ENCODE measurements at places on chromosomes 5 and 9.

DNA sequence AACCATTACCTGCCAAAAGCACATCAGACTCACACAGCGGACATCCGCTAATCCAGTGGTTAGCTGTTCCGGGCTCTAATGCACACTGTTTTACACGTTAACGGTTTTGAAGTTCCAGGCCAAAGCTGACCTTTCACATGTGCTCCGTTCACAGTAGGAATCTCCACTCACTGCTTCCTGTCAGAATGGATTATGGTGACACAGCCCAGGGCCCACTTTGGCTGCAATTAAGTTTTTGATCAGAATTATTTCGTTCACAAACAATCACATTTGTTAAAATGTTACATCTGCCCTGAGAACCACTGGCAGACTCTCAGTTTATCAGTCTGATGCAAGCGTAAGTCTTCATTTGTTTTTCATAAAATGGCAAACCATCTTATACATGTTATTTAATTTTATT lies 30.2 kb upstream of the CATSPER3 start:
- peak; percentile 83 for ATAC-seq

DNA sequence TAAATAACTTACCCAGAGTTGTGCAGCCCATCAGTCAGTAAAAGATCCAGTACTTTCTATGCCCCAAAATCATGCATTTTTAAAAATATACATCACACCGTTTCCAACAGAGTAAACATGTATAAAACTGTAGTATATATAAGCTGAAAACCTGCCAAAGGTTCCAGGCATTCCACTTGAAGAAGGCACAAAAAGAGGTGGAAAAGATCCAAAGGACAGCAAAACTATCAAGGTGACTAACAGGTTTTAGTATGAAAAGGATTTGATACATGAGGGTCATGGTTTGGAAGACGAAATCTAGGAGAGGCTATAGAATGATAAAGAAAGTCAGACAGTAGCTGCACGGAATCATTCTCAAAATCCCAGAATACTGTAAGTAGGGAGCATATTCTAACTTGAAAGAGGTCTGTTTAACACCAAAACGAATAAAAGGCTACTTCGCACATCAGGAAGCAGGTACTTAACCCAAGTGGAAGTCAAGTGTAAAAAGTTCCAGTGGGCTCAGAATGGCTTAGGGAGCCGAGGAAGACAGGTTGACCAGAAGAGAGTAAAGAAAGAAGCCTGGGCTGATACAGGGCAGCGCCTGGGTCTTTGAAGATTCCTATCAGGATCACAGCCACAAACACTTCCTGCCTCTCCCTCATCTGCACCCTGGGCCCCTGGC lies 207.2 kb downstream of the ADAMTS12 start:
- ATAC-seq: no peak

GRCh38 chr9:105541838-105542237 lies 16.1 kb upstream of the FKTN start:
- no peak for ATAC-seq

GRCh38 chr5:95993266-95993665 lies 31.6 kb upstream of the ELL2 start:
- ATAC-seq: no peak

GRCh38 chr9:116271991-116272390 lies 118.4 kb downstream of the PAPPA start:
- no peak for ATAC-seq

- ATAC-seq: no peak
Measured at GRCh38 chr9:125754096-125754495, 6.9 kb downstream of the PBX3 start.

DNA sequence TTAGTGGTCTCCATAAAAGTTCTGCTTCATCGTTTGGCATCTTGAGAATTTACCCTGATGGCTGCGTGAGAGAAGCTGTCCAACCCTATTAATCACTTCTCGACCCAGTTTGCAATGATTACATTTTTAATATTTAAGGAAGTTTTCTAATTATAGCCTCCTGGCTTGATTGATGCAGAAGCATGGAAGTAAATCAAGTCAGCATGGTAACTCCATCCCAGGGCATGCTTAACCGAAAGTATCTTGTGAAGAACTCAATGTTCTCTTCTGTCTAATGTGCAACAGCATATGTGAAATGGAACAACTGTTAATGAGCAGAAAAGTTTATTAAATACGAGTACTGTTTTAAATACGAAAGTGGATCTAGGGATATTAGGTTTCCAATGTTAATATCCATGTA lies 278.9 kb upstream of the CD180 start:
- no peak for ATAC-seq

GRCh38 chr5:142324136-142324870 lies 518 bp downstream of the SPRY4 start:
- ATAC-seq: peak; percentile 28

DNA sequence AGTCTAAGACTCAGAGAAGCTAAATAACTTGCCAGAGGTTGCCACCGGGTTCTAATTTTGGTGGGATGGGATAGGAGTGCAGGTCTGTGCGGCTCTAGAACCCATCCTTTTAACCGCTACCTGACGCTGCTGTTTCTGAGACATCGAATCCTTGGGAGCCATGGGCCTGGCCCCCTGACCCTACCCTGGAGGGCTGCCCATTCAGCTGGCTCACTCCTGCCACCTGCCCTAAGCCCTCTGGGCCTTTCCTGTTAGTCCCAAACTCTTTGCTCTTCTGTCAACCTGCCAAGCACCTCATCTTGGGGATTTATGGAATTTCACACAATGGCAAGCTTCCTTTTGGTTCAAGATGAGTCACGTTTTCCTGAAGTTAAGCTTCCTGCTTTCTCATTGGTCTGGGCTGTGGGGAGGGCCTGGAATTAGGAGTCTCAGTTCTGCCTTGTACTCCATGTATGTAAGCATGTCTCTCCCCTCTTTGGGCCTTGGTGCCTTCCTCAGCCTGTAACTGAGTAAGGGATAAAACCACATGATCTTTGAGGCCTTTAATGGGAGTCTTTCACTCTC lies 26.6 kb downstream of the ENHO start:
- ATAC-seq: no peak

- ATAC-seq: no peak
Measured at GRCh38 chr5:177968661-177969211, 27.3 kb downstream of the PROP1 start.

DNA sequence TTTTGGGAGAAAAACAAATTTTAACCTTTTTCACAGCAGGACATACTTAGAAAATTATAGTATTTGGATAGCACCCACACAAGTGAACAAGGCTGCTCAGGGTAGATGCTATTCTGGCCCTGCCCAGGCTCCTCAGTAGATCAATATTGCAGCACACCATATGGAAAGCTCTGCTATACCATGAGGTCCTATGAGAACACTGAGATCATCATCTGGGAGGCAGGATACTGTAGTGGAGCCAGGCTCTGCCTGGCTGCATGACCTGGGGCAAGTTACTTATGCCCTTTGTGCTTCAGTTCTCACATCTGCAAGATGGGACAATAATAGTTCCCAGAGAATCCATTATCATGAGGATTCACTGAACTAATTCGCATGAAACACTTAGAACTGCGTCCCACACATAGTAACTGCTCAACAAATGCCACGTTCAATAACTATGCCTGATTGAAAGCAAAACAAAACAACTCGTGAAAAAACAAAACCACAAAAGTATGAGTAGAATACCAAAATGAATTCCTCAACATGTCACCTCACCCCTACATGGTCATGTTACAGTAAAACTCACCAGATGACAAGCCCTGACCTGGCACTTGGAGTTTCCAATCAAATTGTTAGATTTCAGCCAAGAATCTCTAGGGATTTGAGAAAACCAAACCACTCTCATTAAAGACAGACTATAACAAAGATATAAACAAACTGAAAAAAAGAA lies 31.9 kb downstream of the ARSB start:
- ATAC-seq: peak; percentile 19

GRCh38 chr9:37374892-37375291 lies 47.6 kb upstream of the GRHPR start:
- no peak for ATAC-seq

DNA sequence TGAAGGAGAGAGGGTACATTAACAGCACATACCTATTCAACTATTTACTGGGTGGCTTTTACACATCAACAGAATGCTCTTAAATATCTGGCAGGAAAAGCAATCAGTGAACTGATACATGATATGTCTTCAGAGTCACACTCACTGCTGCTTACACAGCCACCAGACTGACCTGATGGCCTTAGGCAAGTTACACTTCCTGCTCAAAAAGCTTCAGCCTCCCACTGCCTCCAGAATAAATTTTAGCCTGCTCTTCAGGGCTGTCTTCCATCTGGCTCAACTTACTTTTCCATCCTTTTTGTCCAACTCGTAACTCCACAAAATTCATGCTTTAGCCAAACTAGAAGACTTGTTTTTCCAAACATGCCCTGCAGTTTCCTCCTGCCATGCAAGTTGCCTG lies 10.7 kb downstream of the LOX start:
- ATAC-seq: no peak

DNA sequence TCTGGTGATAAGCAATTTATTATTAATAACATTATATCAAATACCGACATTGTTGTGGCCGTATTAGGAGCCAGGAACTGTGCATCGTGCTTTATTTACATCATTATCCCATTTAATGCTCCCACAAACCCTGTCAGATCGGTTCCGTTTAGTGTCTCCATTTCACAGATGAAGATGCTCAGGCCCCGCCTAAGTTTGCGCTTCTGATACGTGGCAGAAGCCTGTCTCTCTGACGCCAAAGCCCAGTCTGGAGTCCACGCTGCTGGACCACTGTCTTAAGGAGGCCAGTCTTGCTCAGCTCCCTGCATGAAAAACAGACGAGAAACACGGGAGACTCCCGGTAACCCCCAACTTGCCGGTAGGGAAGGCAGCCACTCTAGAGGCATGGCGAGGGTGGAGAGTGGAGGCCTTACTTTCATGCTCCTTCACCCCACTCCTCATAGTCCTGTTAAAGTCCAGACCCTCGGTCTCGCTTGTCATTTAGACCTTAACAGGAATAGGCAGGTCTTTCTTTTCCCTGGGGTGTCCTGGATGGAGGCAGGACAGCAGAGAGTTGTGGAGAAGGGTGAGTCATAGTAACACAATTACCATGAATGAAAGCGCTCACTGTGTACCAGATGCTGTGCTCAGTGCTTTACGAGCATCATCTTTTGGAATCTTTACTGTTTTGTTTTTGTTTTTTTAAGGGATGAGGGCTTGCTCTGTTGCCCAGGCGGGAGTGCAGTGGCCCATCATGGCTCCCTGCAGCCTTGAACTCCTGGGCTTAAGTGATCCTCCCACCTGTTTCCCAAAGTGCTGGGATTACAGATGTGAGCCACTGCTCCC lies 872 bp downstream of the TXNDC15 start:
- peak; percentile 80 for ATAC-seq

DNA sequence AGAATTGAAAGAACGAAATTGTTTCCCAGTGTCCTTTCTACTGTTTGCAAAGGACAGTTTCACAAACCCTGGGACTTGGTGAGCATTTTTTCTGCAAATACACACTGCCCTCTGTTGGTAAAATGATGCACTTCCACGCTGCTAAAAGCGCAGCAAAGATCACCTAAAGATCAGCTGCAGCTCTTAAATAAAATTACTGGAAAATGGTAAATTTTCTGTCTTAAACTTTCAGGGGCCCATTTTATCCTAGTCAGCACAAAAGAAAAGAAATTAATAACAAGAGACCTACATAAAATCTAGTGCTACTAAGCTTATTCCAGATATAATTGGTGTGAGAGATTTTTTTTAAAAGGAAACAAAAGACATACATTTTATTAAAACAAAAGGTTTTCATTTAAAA lies 566.0 kb downstream of the CAAP1 start:
- peak; percentile 96 for ATAC-seq

DNA sequence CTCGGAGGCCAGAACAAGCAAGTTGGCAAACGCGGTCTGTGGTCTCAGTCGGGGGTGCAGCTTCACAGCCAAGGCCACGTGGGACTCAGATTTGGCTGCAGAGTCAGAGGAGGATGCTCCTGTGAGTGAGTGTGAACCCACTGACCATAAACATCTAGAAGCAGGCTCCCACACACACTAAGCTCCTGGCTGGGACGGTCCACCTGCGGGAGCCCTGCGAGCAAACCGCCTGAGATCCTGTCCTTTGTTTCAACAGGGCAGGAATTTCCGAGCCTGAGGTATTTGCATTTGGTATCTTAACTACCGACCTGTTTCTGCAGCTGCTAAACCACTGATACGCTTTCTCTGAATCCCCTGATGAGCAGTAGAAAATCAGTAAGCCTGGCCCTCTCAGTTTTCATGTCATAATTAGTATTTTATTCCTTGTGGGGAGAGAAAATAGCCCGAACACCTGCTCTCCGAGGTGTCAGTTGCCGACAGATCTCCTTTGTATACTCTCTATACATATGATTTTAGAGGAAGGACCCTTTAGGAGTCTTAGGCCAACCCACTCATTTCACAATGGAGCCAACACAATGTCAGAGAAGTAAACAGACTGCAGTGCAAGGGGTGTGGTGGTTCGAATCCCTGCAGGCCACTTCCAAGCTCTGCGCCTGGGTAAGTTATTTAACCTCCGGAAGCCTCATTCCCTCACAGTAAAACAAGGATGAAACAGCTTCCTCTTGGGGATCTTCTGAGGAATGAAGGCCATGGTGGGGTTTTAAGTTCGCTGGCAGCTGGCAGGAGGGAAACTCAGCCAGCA lies 40.9 kb upstream of the PWWP2A start:
- ATAC-seq: no peak

GRCh38 chr5:14165375-14166106 lies 22.4 kb downstream of the TRIO start:
- peak; percentile 65 for ATAC-seq

DNA sequence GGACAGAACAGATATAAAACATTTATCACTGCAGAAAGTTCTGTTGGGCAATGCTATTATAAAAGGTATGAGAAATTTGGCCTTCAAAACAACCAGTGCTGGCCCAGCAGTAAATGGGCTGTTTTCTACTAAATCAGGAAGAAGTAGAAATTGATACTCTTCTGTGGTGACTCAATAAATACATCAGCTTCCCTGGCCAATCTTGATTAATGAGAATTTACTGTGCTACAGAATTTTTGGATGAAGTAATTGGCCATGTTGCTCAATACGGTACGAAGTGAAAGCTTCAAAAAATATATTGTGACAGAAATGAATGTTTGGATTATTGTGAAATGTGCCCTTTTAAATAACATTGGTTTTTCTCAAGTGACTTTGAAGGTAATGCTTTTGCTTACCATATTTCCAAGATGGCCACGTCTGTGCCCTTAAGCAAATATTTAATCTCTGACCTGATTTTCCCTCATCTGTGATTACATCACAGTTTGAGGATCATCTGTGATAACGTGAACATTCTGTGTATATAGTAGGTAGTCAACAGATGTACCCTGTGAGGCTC lies 4.2 kb downstream of the DNAJA1 start:
- ATAC-seq: no peak

DNA sequence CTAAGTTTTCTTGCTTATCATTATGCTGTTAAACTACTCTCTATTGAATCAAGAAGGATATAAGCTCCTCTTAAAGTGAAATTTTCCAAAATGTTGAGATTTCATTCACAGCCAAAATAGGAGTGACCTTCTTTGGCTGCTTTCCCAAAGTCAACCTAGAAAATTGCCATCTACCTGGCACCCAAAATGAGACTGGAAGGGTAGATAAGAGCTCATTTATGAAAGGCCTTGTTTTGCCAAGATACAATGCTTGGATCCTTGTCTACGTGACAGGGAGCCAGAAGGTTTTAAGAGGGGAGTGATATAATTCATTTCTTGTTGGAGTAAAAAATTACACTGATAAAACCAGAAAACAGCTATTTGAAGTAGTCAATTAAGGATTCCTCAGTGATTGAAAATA lies 287.1 kb downstream of the IZUMO3 start:
- no peak for ATAC-seq
